Hypothalamus (tissue), 51 donors: ENCODE measurements at places on chromosomes 5 and 9.
A peak's percentile ranks its signal among the peaks of the same experiment; 100 is the strongest.

GRCh38 chr5:65262096-65262495, 219.6 kb downstream of the ADAMTS6 start:
- DNase-seq = no peak

DNA sequence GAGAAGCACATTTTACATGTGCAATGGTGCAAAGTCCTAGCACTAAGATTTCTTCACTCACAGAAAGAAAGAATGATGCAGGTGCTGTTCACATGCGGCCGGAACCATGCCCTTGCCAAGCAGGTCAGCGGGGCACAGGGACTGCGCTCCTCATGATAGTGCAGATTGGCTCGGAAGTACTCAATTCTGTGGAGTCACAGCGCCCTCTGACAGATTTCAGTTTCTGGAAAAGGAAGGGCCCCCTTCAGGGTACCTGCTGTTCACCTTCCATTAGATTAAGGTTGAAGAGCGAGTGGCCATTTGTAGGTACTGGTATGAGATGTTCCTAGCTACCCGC, 75.7 kb downstream of the TMC1 start:
- no peak for DNase-seq

DNA sequence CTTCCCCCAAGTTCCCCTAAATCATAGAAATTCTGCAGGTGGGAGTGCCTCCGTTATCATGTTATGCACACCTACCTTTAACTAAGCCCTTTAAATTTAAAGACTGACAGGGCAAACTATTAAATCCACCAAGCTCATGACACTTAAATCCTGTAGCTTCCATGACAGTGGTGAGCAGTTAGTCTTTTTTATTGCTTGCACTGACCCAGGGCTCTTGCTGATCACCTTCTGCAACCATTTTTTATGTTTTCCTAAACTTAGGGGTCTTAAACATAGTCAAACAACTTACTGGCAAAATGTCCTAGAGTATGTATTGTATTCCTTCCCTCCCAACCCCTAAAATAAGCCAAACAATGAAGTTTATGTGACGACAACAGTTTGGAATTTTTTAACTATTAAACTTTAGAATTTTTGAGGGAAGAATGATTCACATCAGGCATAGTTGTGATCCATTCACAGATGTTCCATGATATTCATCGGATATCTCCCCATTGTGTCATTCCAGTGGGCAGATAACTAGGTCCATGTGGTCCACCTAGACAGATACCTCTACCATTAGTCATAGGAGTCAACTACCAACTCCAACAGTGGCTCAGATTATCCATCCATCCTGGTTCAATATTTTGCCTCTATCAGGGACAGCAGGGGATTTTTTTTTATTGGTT, 283.1 kb downstream of the ADAMTS6 start:
- no peak for DNase-seq

- no peak for DNase-seq
Measured at GRCh38 chr5:150503386-150503785, 4.5 kb upstream of the NDST1 start.

GRCh38 chr9:127319366-127320114, 55.0 kb downstream of the GARNL3 start:
- no peak for DNase-seq

DNA sequence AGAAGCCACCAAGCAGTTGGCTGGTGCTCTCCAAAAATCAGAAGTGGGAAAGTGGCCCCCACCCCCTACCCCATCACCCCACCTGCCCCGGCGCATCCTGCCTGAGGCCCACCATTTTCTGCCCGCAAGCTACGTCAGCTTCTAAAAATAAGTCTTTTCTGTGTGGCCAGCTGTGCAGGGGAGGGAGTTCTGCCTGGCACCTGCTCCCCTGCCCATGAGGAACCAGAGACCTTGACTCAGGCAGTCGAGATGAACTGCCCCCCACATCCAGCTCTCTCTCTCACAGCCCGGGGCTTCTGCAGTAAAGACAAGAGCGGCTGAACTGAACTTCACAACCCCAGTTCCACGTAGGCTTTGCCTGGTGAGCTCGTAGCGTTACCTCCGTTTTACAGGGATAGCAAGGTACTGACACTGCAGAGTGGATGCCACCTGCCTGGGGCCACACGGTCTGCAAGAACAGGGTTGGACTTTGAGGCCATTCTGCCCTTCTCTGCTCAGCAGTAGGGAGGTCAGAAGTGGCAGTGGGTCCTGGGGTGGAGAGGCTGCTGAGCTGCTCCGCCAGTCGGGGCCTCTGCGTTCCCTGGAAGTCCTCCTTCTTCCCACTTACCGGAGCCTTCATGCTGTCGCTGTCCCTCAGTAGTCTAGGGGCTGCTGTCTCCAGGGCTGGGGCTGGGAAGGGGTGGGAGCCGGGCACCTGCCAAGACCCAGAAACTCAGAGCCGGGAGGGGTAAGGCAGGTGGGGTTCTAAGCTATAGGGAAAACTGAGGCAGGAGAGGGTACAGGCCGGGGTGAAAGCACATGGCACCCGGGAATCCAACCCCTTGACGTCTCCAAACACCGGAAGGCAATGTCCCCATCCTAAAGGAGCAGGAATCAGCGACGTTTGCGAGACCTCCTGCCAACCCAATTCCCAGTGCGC, 781 bp downstream of the ST6GALNAC4 start:
- peak; percentile 51 for DNase-seq

DNA sequence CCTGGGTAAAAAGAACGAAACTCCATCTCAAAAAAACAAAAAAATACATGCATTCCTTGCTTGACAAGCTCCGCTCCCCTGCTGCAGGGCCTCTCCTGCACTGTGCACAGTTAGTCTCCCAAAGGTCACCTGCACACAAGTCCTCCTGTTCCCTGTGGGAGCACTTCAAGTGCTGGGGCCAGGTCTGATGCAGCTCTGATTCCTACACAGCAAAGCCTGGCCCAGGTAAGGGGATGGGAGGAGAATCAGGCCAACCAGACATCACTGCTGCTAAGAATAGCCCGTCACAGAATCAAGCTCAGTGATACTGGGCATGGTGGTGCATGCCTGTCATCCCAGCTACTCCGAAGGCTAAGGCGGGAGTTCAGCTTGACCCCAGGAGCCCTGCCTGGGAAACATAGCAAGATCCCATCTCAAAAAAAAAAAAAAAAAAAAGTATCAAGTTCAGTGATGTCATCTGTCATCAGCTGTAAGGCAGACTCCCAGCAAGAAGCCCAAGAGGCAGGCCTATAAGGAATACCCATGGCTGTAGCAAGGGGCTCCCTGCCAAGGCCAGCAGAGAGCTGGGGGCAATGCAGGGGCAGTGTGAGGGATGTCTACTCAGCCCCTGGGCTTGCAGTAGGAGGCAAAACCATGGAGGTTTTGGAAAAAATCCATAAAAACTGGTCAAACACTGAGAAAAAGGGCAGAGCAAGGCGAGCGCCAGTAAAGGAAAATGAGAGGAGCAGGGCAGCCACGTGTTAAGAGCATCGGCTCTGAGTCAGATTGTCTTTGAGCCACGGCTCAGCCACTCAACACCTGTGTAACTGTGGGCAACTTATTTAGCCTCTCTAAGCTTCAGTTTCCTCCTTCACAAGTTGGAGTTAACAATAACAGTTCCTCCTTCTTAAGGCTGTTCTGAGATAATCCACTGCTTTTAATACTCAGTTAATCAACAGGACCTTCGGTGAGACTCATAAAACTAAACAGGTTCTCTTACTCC, 3.2 kb downstream of the TPM2 start:
- DNase-seq = no peak

DNA sequence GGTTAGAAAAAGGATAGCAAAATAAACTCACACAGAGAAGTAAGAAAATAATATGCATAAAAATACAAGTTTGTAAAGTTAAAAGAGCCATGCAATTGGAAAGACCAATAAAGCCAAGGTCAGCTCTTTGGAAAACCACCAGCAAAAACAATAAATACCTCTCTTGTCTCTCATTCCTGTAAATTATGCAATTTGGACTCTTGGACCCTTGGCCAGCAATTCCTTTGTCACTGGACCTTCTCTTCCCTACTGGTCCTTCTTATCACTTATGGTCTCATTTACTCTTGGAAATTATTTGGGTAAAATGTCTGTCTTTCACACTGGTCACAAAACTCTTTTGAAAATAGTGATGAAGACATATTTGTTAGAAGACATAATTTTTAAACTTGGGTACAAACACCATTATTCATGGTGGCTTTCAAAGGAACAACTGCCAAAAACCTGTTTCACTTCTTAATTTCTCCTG, 379.5 kb downstream of the TMEM232 start:
- DNase-seq = no peak

- no peak for DNase-seq
Measured at GRCh38 chr9:10071579-10071978, 541.2 kb downstream of the PTPRD start.

DNA sequence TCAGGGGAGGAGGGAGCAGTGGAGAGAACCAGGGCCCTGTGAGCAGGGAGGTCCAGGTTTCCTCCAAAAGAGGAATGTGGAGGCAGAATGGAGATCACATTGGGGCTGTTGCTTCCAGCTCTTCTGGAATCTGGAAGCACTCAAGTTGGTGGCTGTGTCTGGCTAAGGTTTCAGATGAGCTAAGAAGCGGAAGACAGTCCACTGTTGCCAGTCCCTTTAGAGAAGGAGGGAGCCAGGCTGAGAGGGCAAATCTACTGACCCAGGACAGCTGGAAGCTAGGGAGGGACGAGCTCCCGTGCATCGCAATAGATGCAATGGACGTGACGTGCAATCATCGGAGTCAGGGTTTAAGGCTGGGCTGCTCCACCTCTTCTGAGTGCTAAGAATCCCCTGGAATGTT, 71.2 kb downstream of the TENT4A start:
- DNase-seq = no peak

DNA sequence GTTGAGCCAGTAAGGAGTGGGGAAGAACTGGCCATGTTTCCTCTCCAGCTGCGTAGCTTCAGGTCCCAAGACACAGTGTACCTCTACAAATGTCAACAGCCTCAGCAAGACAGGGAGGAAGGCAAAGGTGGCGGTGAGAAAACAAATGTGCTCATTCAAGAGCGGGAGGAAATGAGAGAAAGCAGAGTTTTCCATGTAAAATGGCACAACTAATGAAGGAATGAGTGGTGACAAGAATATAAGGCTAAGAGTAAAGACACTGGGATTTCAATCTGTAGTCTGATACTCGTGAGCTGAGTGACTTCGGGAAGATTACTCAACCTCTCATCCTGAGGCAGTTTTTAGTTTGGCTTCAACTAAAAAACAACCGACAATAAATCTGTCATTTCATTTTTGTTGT, 67.6 kb downstream of the DPYSL3 start:
- DNase-seq = no peak

DNA sequence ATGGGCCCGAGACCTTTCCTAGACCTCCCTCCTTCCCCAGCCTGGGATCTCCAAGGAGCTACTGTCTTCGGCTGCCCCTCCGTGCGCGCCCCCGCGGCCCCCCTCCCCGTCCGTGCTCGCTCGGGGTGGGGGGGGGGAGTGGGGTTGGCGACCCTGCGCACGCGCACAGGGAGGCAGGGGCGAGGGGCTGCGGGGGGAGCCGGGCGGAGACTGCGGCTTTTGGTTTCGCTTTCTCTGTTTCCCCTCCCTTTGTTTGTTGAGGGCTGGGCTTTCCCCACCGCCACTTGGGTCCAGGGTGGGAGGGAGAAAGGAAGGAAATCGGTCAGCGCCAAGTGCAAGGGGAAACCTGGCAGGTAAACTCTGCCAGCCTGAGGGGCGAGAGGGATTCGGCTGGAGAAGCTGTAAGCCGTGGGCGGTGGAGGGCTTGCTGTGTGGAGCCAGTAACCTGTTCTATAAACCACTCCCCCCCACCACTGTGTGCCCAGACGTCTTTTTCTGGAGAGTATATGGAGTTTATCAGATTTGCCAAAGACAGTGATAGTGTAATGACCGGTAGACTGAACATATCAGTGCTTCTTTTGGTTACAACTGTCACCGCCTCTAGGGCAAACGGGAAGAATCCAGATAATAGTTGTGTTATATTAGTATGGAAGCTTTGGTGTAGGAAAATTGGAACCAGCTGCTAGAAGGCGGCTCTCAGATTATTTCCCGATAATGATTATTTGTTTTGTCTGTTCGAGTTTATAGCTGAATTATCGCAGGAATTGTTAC, 684 bp downstream of the DNAJA1 start:
- peak; percentile 49 for DNase-seq

DNA sequence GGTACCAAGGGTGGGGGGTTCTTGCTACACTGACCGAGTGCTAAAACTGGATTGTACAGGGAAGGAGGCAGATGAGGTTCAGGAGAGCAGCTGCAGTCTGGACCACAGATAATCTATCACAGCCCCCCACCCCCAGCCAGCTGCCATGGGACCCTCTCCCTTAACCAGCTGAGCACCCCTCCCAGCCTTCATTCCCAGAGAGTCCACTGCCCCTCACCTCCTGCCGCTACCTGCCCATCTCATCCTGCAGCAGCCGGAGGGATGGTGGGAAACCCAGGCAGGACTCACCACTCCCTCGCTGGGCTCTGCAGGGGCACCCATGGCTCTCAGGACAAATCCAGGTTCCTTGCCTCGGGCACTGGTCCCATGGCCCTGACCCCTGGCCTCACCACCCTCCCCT, 66.7 kb downstream of the MRPL36 start:
- no peak for DNase-seq

- no peak for DNase-seq
Measured at GRCh38 chr5:169917500-169917899, 62.8 kb downstream of the INSYN2B start.
